SK-N-DZ (cell line): ENCODE measurements at places on chromosomes 12 and 14.
A peak's percentile ranks its signal among the peaks of the same experiment; 100 is the strongest.

DNA sequence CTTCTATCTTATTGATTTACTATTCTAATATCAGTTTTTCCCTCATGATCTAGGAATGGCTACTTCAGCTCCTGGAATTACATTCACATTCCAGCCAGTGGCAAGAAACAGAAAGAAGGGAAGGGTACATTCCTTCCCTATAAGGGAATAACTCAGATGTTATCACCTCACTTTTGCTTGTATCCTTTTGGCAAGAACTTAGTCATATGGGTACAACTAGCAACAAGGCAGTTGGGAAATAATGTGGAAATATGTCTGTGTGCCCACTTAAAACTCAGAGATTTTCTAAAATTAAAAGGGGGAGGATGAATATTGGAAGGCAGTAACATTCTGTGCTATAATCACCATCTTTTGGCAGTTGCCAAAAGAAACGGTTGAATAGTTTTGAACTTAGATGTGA lies 85.6 kb downstream of the MSRB3 start:
- DNase-seq = no peak

- no peak for DNase-seq
These were observed 7.0 kb downstream of the MYL2 start for GRCh38 chr12:110913119-110914056.

- no peak for DNase-seq
These were observed 185.9 kb downstream of the ITPR2 start for GRCh38 chr12:26647088-26647487.

GRCh38 chr12:9707864-9708808 lies 24.8 kb downstream of the CLECL1 start:
- DNase-seq = peak; percentile 44

DNA sequence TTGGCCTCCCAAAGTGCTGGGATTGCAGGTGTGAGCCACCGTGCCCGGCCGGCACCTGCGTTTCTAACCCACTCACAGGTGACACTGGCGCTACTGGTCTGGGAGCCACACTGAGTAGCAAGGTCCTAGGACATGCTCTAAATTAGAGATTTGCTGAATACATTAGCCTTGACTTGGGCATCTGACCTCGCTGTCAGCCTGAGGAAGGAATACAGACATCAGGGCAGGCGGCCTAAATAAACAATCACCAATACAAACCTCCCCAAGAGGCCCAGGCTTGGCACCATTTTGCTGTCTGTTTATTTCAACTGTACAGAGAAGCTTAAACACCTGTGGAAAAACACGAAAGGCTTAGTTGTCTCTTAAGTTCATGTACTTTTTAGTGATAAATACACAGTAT lies 27.5 kb downstream of the P2RX4 start:
- DNase-seq = no peak

DNA sequence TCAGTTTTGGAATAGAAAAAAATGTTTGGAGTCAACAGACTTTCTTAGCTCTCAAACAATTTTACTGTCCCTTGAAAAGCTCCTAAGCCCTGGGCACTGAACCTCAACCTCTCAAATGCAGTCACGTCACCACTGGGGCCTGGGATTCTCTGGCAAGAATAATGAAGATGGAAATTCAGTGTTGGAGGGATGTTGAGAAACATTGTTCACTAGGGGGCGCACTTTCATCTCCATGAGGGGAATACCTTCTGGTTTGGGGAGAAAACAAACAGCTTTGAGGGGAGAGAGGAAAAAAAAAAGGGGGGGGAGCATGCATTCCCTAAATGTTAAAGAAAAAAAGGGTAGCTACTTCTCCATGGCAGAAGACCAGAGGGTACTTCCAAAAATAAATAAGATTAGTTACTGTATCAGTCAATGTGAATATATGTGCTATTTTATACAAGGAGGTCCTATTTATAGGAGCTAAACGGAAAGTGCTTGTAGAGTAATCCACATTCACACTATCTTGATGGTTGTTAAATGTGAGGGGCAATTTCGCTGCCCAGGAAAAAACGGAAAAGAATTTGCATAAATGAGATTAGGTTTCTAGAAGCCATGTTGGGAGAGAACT lies 5.8 kb upstream of the TBPL2 start:
- DNase-seq = peak; percentile 78

DNA sequence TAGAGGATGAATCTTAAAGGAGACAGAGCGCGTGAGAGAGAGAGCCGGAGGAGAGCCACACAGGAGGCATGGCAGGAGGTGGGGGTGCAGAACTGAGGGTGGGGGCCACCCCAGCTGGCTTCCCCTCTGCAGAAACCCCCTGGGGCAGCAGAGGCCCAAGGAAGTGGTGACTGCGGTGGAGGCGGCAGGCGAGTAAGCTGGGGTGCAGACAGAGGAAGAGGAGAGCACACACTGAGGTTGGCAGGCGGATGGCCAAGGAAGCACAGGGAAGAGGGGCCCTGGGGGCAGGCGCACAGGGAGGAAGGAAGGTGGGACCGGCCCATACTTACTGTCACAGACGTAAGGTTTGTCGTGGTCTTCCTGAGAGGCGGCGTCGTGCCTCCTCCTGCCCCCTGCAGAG lies 179.8 kb downstream of the DPF3 start:
- DNase-seq = no peak

DNA sequence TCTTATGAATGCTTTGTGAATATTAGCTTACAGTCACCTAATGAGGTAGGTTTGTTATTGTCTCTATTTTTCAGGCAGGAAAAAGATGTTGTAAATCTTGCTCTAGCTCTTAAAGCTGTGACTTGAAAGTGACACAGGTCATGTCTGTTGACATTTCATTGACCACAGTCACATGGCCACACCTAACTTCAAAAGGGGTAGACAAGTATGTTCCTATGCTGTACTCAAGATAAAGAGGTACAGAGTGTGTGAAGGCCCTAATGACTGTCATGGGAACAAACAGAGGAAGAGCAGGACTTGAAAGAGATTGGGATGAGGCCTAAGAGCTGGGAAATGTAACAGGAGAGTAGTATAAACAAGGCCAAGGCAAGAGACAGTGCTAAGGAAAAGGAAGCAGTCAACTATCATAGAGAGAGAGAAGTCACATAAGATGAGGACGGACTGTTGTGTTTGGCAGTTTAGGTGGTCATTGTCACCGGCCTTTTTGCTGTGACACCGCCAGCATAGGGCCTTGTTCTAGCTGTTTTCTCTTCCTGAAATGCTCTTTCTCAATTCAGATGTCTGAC lies 181.0 kb downstream of the CFAP54 start:
- no peak for DNase-seq

DNA sequence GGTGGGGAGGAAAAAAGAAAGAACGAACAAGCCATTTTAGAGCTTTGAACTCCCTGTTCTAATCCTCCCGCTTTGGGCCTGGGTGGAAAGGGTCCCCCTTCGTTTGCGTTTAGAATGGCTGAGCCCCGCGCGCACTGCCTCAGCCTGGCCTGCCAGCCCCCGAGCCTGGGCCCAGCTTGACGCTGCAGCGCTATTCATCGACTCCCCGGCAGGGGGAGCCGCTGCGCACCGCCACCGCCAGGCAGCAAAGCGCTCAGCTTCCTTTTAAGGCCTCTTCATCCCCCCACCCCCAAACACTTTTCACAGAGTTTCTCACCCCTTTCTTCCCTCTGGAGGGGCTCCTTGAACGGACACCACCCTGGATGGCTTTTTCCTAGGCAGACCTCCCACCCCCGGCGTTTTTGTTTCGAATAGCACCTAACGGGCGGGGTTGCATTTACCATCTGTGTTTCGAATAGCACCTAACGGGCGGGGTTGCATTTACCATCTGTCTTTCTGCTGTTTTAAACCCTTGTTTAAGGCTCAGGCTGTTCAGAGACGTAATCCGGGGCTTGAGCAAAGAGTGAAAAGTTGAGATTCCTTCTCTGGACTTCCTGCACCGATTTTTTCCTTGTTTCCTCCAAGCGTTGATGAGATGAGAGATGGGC lies 56.4 kb upstream of the PIWIL1 start:
- DNase-seq = no peak

DNA sequence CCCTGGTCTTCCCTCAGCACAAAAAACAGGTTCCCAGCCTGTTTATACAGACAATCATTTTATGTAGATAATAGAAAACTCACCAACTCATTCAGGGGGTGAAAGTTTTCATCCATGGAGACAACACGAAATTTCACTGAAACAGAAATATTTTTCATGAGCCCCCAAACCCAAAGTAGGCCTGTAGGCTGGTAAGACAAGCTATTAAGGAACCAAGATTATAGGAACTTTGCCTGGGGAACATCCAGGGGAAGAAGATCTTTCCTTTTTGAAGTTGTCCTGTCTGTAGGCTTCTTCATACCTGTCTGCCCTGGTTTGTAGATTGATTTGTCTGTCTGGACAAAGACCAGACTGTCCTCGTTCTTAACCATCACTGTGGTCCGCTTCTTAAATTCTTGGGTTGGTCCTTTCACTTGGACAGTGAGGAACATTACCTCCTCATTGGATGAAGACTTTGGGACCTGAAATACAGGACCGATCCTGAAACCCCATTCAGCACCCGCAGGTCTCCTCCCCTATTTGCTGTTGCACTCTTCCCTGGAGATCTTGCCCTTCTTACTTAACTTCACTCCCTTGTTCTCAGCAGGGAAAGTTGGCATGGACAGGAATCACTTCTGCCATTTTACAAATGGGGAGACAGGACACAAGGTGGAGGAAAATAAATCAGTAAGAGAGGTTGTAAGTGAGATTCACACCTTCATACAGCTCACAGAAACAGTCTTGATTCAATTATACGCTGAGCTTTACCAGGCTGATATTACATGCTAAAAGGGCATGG lies 3.5 kb downstream of the A2M start:
- DNase-seq = no peak

GRCh38 chr14:23605931-23606585 lies 27.5 kb upstream of the JPH4 start:
- DNase-seq = no peak

- DNase-seq = no peak
These were observed 62.1 kb downstream of the ATG14 start for GRCh38 chr14:55349565-55349964.

- DNase-seq = no peak
These were observed 30.4 kb downstream of the SETD3 start for GRCh38 chr14:99450266-99450665.

- DNase-seq = no peak
These were observed 36.0 kb downstream of the SCARB1 start for GRCh38 chr12:124827588-124828184.

DNA sequence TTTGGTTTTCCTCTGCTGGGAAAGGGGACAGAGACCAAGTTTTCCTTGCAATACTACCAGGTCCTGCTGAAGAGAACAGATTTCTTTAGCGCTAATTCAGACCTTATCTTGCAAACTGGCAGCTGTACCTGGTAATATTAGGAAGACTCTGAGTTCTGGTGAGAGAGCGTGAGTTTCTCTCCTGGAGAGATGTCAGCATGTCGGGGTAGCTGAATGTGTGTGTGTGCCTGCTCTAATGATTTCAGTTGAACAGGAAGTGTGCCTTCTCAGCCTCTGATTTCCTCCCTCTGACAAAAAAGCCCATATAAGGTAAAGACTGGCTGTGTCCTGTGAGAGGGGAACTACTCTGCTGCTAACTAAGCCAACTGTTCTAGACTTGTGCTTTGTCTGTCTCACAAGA lies 10.3 kb upstream of the ERP27 start:
- peak; percentile 85 for DNase-seq

GRCh38 chr12:1647285-1647669 lies 18.2 kb downstream of the WNT5B start:
- DNase-seq = no peak

GRCh38 chr12:98799822-98800221 lies 154.7 kb downstream of the APAF1 start:
- DNase-seq = no peak

- no peak for DNase-seq
These were observed 3.0 kb downstream of the PLEKHH1 start for GRCh38 chr14:67536087-67536486.

DNA sequence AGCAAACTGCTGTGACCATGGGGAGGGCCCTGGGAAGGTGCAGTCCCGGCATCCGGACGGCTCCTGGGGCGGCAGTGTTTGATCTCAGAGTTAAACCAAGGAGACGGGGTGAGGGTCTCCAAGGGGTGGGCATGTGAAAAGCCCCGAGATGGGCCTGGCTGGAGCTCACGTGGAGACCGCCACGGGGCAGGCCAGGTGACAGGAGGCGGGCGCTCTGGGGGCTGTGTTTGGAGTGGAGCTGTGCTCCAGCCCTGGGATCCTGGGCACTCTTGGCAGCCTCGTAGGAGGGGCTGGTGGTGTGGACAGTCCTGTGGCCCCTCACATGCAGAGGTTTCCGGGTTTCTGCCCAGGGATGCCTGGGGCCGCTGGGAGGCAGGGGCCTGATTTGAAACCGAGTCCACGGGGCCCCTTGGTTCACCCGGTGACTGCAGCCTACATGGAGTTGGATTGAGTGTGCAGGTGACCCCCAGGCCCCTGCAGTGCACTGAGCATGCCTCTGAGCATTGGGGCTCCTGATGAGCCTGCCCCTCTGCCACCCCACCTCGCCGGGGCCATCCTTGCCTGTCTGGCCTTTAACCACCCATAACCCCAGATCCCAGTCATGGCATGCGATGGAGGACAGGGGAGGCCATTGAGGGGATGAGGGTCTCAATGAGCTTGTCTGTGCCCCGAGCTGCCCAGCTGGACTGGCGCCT lies 8.4 kb downstream of the KIF26A start:
- no peak for DNase-seq

- no peak for DNase-seq
These were observed 71.3 kb downstream of the LRP6 start for GRCh38 chr12:12195516-12195915.

GRCh38 chr14:73759183-73759713 lies 45.1 kb upstream of the PNMA1 start:
- peak; percentile 42 for DNase-seq

- no peak for DNase-seq
These were observed 4.2 kb downstream of the TBK1 start for GRCh38 chr12:64456119-64456518.

GRCh38 chr12:113974006-113974405 lies 7.9 kb upstream of the RBM19 start:
- no peak for DNase-seq

GRCh38 chr14:66974397-66975025 lies 214.7 kb upstream of the GARIN2 start:
- DNase-seq = no peak

GRCh38 chr14:102601378-102601925 lies 9.0 kb downstream of the RCOR1 start:
- no peak for DNase-seq

DNA sequence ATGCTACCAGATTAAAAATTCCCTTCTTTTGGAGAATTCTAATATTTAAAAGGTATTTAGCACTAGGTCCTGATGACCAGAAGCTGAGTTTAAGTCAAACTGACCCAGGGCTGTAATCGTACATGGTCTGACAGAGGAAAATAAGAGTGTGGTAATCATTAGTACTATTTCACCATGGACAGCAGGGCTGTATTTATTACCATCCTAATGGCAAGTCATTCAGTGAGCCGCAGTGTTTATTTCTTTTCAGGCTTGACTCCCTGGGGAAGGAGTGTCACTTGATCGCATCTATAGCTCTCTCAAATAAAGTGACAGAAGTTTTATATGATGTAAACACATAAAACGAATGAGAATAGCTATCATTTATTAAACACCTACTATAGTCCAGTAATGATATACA lies 261.8 kb downstream of the BTG1 start:
- DNase-seq = no peak

- DNase-seq = peak; percentile 31
These were observed 673 bp upstream of the TTC9 start for GRCh38 chr14:70640938-70641547.

GRCh38 chr14:55721353-55721752 lies 141.3 kb downstream of the KTN1 start:
- DNase-seq = no peak
